ENCODE measurements at places on chromosomes 4 and X. TPM values are rescaled to one million over a fixed set of nuclear protein-coding genes. Genes with fewer than 3 reads are reported as not detected.

CXCL9 gene
- total RNA-seq = not detected

DGAT2L6 gene
- total RNA-seq = not detected

NEUROG2 gene
- total RNA-seq = 0.41 TPM

SMIM20 gene
- 40.6 TPM for total RNA-seq

EREG gene
- total RNA-seq = not detected

DMP1 gene
- total RNA-seq = 0.36 TPM
